Epithelial cell of umbilical artery (primary cell): ENCODE measurements at places on chromosomes 16 and 17. TPM values are rescaled to one million over a fixed set of nuclear protein-coding genes. Genes with fewer than 3 reads are reported as not detected.

LUC7L gene
- 36.7 and 48.8 TPM in 2 replicates for total RNA-seq

GGNBP2 gene
- total RNA-seq = 54.6 and 68.8 TPM in 2 replicates

KRT27 gene
- not detected in 2 replicates for total RNA-seq

TPPP3 gene
- 0.15 and 1.9 TPM in 2 replicates for total RNA-seq

KRTAP4-4 gene
- total RNA-seq = not detected in 2 replicates

TMEM235 gene
- under 0.01 and 0.46 TPM in 2 replicates for total RNA-seq

CDT1 gene
- 13.3 and 17.0 TPM in 2 replicates for total RNA-seq
